ENCODE measurements at places on chromosomes 5 and 9. TPM values are rescaled to one million over a fixed set of nuclear protein-coding genes. Genes with fewer than 3 reads are reported as not detected.

The NDUFS4 gene
- total RNA-seq: 69.9 TPM

The HNRNPH1 gene
- total RNA-seq: 603 TPM

The GABRB2 gene
- total RNA-seq: 0.56 TPM

- 0 out of 2 replicates have a peak, but pooled peaks cover 4% of the 10 kb centered on the region for H3K27me3 ChIP-seq
- H3K4me1 ChIP-seq: no peaks in the 10 kb centered on the region
- no peak overlapping the region for H3K4me3 ChIP-seq
- no peak overlapping the region for H3K27ac ChIP-seq
- H3K36me3 ChIP-seq: no peaks in the 10 kb centered on the region
- no peak for DNase-seq
Observed at GRCh38 chr9:96167011-96167410, 135.0 kb downstream of the HSD17B3 start.

DNA sequence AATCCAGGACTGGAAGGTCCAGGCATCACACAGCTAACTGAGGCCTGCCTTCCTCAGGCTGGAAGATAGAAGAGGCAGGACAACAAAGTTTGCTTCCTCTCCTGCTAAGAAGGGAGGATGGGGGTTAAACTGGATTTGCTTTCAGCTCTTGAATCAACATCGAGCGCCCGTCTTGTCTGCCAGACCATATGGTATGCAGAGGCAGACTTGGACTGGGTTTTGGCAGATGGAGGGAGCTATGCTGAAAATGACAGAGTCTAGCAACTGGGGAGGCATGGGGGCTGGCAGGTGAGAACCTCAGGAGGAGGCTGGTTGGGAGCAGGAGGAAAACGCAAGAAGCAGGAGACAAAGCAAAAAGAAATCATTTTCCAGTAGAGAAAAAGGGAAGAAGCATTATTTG lies 289.5 kb upstream of the IL12B start:
- H3K36me3 ChIP-seq: no peaks in the 10 kb centered on the region
- H3K27ac ChIP-seq: no peak overlapping the region
- H3K4me3 ChIP-seq: no peak overlapping the region
- no peaks in the 10 kb centered on the region for H3K4me1 ChIP-seq

DNA sequence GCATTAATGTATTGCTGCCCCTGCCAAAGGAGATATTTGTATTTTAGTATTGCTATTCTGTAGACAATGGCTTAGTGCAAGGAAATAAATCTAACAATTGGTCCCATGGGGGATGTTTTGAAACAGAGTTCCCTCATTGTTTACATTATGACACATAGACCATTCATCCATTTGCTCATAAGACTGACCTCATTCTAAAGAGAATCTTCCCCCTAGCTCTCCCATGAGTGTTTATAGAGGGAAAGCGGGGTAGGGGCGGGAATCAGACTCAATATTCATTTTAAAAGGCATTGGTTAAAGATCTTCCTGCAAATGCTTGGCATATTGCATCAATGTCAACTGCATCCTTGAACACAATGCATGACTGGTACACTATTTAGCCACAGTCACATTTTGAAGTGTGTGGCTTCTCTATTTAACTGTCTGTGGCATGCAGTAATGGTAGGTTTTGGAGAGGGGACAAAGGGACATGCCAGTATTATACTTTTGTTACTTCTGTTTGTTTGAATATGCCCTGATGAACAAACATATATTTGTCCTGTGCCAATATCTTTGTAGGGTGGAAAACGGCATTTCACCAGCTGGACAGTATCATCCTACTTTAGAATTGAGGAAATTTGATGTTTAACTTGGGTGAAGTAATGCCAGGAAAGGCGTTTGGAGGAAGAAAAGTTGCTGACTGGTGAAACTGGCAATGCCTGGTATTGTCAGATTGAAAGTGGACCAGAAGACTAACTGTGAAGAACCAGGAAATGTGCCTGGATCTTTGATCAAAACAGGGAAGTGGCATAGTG lies 84.1 kb upstream of the MEGF10 start:
- DNase-seq: no peak
- no peaks in the 10 kb centered on the region for H3K27me3 ChIP-seq
- no peaks in the 10 kb centered on the region for H3K4me1 ChIP-seq
- no peaks in the 10 kb centered on the region for H3K36me3 ChIP-seq
- H3K4me3 ChIP-seq: no peak overlapping the region

- H3K36me3 ChIP-seq: no peaks in the 10 kb centered on the region
- H3K4me3 ChIP-seq: no peak overlapping the region
Observed at GRCh38 chr9:126788046-126788445, 16.8 kb upstream of the ZBTB43 start.

- DNase-seq: no peak
- no peak overlapping the region for H3K27ac ChIP-seq
- no peaks in the 10 kb centered on the region for H3K36me3 ChIP-seq
- H3K4me1 ChIP-seq: no peaks in the 10 kb centered on the region
Observed at GRCh38 chr5:51397996-51398395, 14.7 kb downstream of the ISL1 start.

Measured in GM12878 (cell line).